ENCODE measurements at places on chromosomes 6 and 20. TPM values are rescaled to one million over a fixed set of nuclear protein-coding genes. Genes with fewer than 3 reads are reported as not detected.

METTL24 gene
- total RNA-seq, result not detected

OVOL2 gene
- total RNA-seq, result 0.27 TPM

ARHGAP40 gene
- not detected for total RNA-seq

PNISR gene
- 31.2 TPM for total RNA-seq

C6orf118 gene
- 0.34 TPM for total RNA-seq

PCSK2 gene
- total RNA-seq, result not detected

LY6G5C gene
- total RNA-seq, result 1.4 TPM

SLC22A3 gene
- total RNA-seq, result 44.9 TPM

ADGRB3 gene
- total RNA-seq, result not detected

SLC52A3 gene
- total RNA-seq, result 0.51 TPM

CFAP61 gene
- total RNA-seq, result 0.34 TPM

TMC2 gene
- total RNA-seq, result not detected

PAK5 gene
- not detected for total RNA-seq

ENTPD6 gene
- total RNA-seq, result 175 TPM

STX11 gene
- total RNA-seq, result 2.6 TPM

All from A549 treated with ZK216348 at 1 μM for 4 hours (cell line).